ENCODE measurements at places on chromosomes 7 and 10.

GRCh38 chr7:15751191-15751701 lies 64.8 kb upstream of the MEOX2 start:
- no peak for DNase-seq

DNA sequence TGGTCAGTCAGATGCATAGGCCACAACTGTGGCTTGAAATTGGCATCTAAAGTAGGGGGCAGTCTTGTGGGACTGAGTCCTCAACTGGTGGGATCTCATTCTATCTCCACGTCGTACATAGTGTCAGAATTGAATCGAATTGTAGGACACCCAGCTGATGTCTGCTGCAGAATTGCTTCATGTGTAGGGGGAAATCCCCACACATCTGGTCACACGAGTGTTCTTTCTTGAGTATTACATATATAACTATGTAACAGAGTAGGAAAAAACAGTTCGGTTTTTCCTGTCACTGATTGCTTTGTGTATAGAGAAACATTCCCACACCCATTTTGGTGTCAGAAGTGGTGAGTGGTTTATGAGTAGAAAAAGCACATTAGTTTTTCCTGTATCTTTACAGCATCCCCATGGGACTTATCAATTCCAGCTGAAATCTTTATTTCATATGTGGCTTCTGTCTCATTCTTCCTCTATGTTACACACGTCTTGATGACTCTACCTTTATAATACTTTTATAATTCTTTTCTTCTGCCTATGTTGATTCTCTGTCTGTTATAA lies 79.4 kb upstream of the PCGF5 start:
- DNase-seq: no peak

DNA sequence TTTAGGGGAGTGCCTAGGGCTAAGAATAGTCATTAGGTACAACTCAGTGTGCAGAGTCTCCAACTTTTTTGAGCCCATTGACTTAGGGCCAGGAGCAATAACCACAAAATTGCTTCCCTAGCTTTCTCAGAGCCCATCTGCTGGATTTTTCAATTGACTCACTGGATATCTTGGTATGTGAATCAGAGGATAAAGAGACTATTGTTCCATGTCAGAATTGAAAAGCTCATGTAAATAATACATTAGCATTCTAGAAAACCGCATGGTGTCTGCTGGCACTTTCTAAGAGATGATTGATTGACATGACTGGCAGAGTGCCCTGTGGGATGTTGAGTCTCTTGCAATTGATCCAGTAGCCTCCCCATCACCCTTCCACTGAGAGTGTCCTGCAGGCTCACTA lies 246.2 kb downstream of the CCDC7 start:
- no peak for DNase-seq

GRCh38 chr7:158657189-158657746 lies 47.3 kb downstream of the NCAPG2 start:
- no peak for DNase-seq

- no peak for DNase-seq
Measured at GRCh38 chr7:39085590-39086049, 107.9 kb downstream of the POU6F2 start.

DNA sequence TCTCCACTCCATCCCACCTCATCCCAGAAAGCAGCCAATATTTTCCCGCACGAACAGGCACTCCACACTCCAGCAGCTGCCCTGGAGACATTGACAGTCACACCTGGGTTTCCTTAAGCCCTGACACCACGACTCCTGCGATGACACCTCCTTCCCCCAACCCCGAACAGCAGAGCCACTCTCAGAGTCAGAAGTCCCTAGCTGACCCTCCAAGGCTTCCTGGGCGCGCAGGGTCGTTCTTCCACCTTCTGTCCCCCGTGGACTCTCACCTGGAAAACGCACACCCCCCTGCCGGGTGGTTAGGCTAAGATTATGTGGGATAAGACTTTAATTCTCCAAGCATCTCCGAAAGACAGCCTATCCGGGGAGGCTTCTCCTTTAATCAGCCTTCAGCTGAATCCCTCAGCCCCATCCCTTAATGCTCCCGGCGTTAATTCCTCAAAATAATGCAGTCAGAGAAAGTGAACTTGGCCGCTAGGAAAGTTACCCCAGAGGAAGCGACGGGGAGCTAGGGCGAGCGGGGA lies 1.1 kb downstream of the DENND11 start:
- DNase-seq: no peak

GRCh38 chr7:90605055-90605454 lies 8.9 kb downstream of the CDK14 start:
- DNase-seq: no peak

DNA sequence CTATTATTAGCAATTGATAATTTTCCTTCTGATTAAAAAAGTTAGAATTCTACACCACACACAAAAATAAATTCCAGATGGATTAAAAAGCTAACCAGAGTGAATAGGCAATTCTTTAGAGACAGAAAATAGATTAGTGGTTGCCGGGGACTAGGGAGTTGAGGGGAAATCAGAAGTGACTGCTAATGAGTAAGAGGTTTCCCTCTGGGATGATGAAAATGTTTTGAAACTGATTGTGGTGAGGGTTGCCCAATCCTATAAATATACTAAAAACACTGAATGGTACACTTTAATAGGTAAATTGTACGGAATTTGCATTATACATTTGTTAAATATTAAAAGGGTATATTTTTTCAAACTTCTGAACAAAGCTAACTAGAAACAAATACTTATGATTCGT lies 214.9 kb downstream of the GPAM start:
- DNase-seq: no peak

DNA sequence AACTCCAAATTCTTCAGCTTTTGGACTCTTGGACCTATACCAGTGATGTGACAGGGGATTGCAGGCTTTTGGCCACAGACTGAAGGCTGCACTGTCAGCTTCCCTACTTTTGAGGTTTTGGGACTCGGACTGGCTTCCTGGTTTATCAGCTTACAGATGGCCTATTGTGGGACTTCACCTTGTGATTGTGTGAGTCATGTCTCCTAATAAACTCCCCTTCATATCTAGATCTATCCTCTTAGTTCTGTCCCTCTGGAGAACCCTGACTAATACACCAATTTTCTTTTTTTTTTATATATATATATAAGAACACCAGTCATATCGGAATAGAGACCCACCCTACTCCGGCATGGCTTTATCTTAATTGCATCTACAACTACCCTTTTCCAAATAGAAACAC lies 166.8 kb downstream of the ETV1 start:
- no peak for DNase-seq

- no peak for DNase-seq
Measured at GRCh38 chr10:72875250-72876055, 18.1 kb upstream of the OIT3 start.

GRCh38 chr10:84499846-84500245 lies 171.5 kb downstream of the CCSER2 start:
- DNase-seq: no peak

DNA sequence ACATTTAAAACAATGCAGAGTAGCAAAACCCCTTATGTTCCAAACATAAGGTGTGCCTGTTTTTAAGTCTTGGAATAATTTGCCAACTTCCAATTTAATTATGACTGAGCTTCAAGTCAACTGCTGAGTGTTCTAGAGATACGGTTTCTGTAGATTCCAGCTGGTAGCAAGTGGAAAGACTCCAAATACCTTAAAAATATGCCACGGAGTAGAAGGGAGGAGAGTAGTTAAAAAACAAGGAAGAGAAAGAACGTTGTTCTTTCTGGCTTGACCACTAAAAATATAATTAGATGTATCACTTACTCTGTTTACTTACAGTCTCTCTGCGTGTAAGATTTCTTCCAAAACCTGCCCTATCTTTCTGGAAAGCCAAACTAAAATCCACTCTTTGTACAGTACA lies 24.5 kb upstream of the ABLIM1 start:
- no peak for DNase-seq
